ENCODE measurements at places on chromosomes 11 and 22.

DNA sequence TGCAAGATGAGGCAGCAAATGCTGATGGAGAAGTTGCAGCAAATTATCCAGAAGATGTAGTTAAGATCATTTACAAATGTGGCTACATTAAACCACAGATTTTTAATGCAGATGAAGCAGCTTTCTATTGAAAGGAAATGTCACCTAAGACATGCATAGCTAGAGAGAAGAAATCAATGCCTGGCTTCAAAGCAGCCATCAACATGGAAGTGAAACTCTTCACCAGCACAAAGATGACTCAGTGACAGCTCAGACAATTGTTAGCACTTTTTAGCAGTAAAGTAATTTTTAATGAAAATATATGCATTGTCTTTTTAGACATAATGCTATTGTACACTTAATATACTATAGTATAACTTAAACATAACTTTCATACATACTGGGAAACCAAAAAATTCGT lies 71.4 kb downstream of the FANCF start:
- DNase-seq: no peak

DNA sequence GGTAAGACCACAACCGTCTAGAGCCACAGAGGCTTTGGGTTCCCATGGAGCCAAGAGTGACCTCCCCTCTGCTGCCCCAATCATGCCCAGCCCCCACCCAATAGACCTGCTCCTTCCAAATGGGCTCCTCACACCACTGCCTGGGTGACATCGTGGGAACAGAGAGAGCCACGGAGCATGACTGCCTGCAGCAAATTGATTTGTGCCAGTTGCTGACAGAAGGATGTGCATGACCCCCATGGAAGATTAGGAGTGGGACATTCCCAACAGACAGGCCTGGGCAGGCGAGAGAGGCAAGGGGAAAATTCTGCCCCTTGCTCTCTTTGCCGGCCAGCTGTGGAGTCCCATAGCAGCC lies 88.5 kb downstream of the TENM4 start:
- no peak for DNase-seq

GRCh38 chr11:73237471-73238290 lies 19.6 kb downstream of the P2RY2 start:
- no peak for DNase-seq

GRCh38 chr11:11732116-11732515 lies 109.7 kb upstream of the USP47 start:
- DNase-seq: no peak

DNA sequence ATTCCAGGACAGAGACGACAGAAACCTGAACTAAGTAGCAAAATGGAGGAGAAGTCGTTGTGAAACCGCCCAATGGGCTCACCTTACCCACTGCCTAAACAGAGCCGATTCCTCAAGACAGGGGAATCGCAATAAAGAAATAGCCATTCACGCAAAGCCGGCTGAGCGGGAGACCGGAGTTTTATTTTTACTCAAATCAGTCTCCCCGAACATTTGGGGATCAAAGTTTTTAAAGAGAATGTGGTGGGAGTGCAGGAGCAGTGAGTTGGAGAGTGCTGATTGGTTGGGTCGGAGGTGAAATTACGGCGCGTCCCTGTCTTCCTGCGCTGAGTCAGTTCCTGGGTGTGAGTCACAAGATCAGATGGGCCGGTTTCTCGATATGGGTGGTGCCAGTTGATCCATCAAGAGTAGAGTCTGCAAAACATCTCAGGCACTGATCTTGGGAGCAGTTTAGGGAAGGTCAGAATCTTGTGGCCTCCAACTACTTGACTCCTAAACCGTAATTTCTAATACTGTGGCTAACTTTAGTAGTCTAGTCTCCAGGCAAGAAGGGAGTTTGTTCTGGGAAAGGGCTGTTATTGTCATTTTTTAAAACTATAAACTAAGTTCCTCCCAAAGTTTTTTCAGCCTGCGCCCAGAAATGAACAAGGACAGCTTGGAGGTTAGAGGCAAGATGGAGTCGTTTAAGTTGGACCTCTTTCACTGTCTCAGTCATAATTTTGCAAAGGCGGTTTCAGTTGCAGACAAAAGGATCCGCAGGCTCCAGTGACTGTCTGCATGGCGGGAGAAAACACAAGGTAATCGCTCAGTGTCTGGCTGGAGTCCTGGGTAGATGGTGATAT lies 34.1 kb downstream of the OR4D9 start:
- DNase-seq: no peak

DNA sequence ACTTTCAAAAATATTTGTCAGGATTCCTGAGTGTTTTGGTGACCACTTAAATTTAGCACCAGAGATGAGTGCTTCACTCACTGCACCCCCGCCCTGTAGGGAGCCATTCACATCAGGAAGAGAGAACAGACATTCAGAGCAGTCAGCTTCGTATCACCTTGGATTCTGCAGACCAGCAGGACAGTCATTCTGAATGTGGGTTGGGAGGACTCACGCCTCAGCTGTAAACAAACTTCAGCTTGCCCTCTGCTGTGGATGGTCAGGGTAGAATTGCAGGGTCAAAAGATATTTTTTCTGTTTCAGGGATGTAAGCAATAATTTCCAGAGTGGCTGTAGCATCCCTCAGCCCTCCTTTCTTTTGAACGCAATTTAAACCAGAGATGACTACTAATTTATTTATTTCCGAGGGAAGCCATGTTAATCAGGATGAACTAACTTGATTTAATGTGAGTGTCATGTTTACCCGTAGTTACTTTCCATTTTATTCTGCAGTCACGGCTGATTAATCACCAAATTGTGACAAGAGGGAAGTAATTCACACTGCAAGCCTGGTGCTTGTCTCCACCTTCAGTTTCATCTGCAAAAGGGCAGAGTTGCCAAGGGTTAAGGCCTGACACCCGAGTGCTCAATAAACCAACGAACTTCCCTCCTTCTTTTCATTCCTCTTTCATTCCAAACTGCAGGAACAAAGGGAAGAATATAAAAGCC lies 174.2 kb upstream of the DDI1 start:
- no peak for DNase-seq

- no peak for DNase-seq
Observed at GRCh38 chr11:47162426-47162825, 14.3 kb downstream of the ARFGAP2 start.

GRCh38 chr11:85127349-85127748 lies 499.8 kb downstream of the DLG2 start:
- DNase-seq: no peak

DNA sequence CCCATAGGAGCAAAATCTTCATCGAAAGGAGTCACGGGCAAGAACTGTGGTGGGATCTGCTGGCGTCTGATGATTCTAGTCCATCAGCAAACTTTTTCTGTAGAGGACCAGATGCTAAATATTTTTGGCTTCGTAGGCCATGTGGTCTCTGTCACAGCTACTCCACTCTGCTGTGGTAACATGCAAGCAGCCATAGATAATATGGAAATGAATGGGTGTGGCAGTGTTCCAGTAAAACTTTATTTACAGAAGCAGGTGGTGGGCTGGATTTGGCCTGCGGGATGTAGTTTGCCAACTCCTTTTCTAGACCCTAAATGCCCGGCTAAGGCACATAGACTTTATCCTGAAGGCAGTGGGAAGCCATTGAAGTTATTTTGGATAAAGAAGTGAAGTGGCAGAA lies 32.9 kb downstream of the BMAL1 start:
- no peak for DNase-seq

- no peak for DNase-seq
Observed at GRCh38 chr11:112459001-112459400, 198.3 kb upstream of the PLET1 start.

- no peak for DNase-seq
Observed at GRCh38 chr11:2209900-2210321, 38.3 kb upstream of the TH start.

DNA sequence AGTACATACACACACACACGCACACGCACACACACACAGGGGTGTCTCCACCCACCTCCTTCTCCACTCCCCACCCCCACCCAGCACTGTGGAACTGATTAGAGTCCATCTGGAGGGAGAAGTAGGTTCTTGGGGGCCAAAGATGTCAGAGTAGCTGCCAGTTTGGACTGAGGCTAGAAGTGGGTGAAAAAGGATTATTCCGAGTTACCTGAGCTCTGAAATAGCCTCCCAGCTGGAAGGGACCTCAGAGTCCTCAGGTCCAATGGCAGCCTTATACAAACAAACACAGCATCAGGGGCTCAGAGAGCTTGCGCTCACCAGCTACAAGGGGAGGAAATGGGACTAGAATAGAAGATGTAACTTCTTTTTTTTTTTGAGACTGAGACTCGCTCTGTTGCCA lies 20.8 kb downstream of the IL10RA start:
- no peak for DNase-seq

DNA sequence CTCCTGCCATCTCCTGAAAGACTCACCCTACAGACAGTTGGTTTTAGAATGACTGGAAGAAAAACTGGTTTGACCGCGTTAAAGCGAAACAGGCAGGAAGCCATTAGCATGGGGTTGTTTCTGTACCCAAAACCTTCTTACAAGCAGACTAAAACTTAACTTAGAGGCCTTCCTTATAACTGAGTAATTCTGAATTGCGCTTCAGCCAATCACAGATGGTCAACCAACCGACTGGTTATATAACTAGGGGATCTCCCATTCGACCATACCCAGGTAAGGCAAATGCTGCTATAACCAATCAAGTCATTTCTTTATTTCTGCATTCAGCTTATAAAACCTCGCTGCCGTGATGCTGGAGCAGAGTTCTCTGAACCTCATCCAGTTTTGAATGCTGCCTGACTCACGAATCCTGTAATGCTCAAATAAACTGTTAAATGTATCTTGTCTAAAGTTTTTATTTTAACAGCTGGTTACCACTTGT lies 87.8 kb upstream of the DRD2 start:
- DNase-seq: peak; percentile 46

DNA sequence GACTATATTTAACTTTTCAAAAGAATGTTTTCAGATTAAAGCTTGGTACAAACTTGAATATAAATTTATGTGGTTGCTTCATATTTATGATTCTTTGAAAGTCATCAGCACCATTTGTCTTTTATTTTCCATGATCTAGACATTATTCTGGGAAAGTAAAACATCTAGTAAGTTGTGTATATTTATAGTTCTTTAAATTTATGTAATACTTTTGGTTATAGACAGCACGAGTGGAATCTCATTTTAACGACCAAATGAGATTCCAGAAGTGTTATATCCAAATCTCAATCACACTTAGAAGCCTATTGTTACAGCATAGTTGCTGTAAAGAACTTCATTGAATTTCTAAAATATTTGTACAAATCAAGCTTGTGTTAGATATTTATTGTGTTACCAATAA lies 212.3 kb downstream of the DDX10 start:
- no peak for DNase-seq

DNA sequence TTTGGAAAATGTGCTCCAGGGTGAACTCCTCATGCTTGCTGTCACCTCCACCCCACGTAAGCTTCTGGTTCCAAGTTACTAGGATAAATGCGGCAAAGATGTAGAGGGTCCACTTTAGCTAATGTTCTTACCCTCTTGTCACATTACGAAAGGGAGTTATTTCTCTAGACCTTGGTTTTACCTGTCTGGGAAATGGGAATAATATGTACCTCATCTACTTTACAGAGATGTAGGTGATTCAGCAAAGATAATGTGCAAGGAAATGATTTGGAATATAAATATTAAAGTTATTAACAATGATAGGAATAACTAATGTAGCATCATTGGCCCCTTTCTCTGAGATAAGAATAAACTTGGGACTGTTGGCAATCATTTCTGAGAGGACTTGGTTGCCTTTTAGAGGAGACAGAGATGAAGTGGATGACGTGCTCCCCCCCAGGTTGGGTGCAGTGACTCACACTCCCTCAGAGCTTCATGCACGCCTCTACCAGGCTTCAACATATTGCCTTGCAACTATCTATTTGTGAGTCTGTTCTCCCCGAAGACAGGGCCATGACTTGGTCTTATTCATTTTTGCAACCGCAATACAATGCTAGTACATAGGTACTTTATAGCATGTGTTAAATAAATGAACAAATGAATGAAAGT lies 97.1 kb downstream of the ME3 start:
- no peak for DNase-seq

- no peak for DNase-seq
Observed at GRCh38 chr11:65981972-65982823, 19.8 kb downstream of the EIF1AD start.

DNA sequence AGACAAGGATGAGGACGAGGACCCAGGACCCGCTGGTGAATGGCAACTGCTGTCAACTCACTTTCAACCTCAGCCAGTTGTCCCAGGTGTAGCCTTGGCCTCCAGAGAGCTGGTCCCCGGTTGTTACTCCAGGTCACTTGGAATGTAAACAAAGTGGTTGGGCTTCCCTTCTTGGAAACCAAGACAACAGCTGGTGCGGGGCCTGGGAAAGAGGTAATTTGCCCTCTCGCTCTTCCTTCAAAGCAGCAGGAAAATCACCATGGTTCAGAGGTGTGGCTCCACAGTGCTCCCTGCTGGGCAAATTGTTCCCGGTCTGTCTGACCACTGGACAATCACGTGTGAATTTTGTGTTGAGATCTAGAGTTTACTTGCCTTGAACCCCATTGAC lies 15.0 kb downstream of the SLC1A2 start:
- DNase-seq: no peak

- DNase-seq: no peak
Observed at GRCh38 chr11:127632546-127632945, 632.0 kb upstream of the KIRREL3 start.

DNA sequence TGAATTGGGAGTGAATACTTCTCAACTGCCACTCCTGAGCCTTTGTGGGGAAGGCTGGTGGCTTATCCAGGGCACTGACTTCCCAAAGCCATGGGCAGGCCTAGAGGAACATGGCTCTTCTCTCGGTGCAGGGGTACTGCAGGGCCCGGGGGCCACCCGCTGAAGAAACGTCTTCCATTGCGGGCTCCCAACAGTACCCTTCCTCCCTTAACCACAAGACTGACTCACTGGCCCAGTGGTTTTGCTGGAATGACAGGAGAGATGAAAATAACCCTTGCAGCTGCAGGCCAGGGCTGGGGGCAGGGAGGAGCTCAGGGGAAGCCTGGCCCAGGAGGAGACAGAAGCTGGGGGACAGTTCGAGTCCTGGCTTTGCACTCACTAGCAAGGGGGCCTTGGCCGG lies 13.5 kb downstream of the TXN2 start:
- DNase-seq: no peak

- no peak for DNase-seq
Observed at GRCh38 chr11:27423125-27423524, 49.5 kb downstream of the LGR4 start.

DNA sequence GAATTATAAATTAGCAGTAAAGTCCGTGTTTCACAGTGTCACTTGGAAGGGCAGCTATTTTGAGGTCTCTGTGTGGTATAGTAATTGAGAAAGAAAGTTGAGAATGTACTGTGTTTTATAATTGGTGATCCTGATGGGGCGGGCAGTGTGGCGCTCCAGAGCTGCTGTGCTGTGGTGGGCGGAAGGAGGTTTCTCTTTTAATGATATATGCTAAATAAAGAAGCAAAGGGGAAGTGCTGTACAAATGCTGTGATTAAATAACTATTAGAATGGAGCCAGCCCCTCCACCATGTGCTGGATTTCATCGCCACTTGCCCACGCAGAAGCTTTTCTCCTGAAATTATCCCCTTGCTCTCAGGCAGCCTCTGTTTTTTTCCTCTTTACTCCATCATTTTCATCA lies 24.6 kb downstream of the ATXN10 start:
- no peak for DNase-seq

DNA sequence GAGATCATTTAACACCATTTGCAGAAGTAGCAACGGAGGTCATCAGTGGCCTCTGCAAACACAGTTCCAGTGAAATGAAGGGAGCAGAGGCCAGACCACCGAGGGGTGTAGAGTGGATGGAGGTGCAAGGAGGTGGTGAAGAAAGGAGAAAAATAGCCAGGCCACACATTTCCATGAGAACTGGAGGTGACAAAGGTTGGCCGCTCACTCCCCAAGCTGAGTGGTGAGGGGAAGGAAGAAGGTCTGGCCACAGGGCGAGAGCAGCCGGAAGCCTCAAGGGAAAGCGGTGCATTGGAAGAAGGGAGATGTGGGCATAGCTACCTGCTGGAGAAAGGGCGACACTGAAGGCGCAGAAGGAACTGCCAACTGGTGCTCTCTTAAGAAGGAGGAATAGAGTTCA lies 20.1 kb upstream of the TMPRSS4 start:
- DNase-seq: no peak
